ENCODE measurements at places on chromosomes 4 and X. TPM values are rescaled to one million over a fixed set of nuclear protein-coding genes. Genes with fewer than 3 reads are reported as not detected.

Gene PCDH7
- 3.6 TPM for total RNA-seq

DNA sequence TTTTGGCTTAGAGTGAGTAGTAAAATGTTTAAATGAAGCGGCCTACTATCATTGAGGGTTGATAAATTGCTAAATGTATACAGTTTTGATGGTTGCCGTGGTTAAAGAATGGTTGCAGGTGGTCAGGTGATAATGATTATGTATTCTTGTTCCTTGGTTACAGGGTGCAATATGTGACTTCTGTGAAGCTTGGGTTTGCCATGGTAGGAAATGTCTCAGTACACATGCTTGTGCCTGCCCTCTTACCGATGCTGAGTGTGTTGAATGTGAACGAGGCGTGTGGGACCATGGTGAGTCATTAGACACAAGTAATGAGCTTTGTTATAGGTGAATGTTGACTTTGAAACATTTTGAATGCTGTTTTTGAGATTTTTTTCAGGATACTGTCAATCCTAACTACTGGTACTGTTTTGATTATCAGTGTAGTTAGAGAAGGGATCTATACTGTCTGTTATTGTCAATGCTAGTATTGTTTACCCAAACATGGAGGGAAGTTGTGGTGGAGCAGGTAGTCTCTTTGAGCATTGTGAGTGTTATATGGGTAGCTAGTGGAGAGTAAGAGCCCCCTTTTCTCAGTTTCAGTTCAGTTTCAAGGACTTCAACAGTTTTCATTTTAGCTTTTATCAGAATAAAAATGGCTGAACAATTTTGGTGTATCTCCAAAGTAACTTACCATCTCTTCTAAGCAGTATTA is 8.9 kb downstream of the ZNF330 start:
- H3K27me3 ChIP-seq, result no peaks in the 10 kb centered on the region
- peaks cover 88% of the 10 kb centered on the region for H3K36me3 ChIP-seq
- H3K4me3 ChIP-seq, result no peak overlapping the region
- no peak for DNase-seq
- peaks cover 6% of the 10 kb centered on the region for H3K4me1 ChIP-seq
- peak overlapping the region; percentile 9 for H3K27ac ChIP-seq

- H3K4me1 ChIP-seq, result peaks cover under 1% of the 10 kb centered on the region
- H3K4me3 ChIP-seq, result no peak overlapping the region
- DNase-seq, result no peak
- no peak overlapping the region for H3K27ac ChIP-seq
- peaks cover 32% of the 10 kb centered on the region for H3K36me3 ChIP-seq
- no peaks in the 10 kb centered on the region for H3K27me3 ChIP-seq
Observed at GRCh38 chrX:7050271-7050670, 97.2 kb upstream of the STS start.

- no peaks in the 10 kb centered on the region for H3K27me3 ChIP-seq
- H3K4me1 ChIP-seq, result no peaks in the 10 kb centered on the region
- no peak for DNase-seq
Observed at GRCh38 chrX:55778322-55778721, 60.8 kb downstream of the RRAGB start.

GRCh38 chr4:148283665-148284064 is 158.5 kb downstream of the NR3C2 start:
- no peaks in the 10 kb centered on the region for H3K4me1 ChIP-seq
- H3K27ac ChIP-seq, result no peak overlapping the region
- no peak overlapping the region for H3K4me3 ChIP-seq
- DNase-seq, result no peak
- H3K36me3 ChIP-seq, result no peaks in the 10 kb centered on the region
- no peaks in the 10 kb centered on the region for H3K27me3 ChIP-seq

All from MCF 10A (cell line).